Testis (tissue), 5 donors: ENCODE measurements at places on chromosomes 5 and 9.

DNA sequence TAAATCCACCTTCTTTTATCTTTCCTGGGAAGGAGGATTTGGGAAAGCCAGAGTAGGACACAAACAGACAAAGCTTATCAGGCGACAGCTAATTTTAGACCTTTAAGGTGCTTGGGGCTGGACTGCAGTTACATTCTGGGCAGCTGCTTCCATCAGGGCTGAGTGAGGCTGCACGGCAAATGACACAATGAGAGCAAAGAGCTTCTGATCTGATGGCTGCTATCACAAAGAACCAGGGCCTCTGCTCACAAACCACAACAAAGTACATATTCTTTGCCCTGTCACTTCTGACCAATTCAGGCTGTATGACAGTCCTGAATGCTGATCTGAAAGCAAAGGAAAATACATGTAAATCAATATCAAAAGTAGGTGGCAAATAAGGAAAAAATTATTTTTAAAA lies 93.1 kb downstream of the MRPS27 start:
- no peak overlapping the region for H3K27ac ChIP-seq
- H3K4me3 ChIP-seq: no peak overlapping the region
- H3K27me3 ChIP-seq: no peaks in the 10 kb centered on the region
- H3K4me1 ChIP-seq: no peaks in the 10 kb centered on the region

- no peak overlapping the region for H3K27ac ChIP-seq
- H3K27me3 ChIP-seq: no peaks in the 10 kb centered on the region
- H3K4me1 ChIP-seq: no peaks in the 10 kb centered on the region
- no peak for DNase-seq
Observed at GRCh38 chr9:40907657-40908624, 220.5 kb downstream of the FOXD4L6 start.

- no peaks in the 10 kb centered on the region for H3K4me1 ChIP-seq
- no peaks in the 10 kb centered on the region for H3K27me3 ChIP-seq
- no peaks in the 10 kb centered on the region for H3K36me3 ChIP-seq
- no peak overlapping the region for H3K4me3 ChIP-seq
Observed at GRCh38 chr9:38263532-38263931, 129.0 kb upstream of the ALDH1B1 start.

- no peak overlapping the region for H3K27ac ChIP-seq
- no peaks in the 10 kb centered on the region for H3K27me3 ChIP-seq
- DNase-seq: no peak
- no peaks in the 10 kb centered on the region for H3K4me1 ChIP-seq
- no peak overlapping the region for H3K4me3 ChIP-seq
Observed at GRCh38 chr5:53418409-53418808, 62.0 kb upstream of the FST start.

- no peak overlapping the region for H3K27ac ChIP-seq
- no peaks in the 10 kb centered on the region for H3K36me3 ChIP-seq
- no peak for DNase-seq
- no peaks in the 10 kb centered on the region for H3K4me1 ChIP-seq
- no peaks in the 10 kb centered on the region for H3K27me3 ChIP-seq
Observed at GRCh38 chr9:76417394-76417793, 23.2 kb upstream of the RFK start.

- DNase-seq: no peak
- H3K4me1 ChIP-seq: no peaks in the 10 kb centered on the region
- no peak overlapping the region for H3K4me3 ChIP-seq
- no peaks in the 10 kb centered on the region for H3K36me3 ChIP-seq
Observed at GRCh38 chr5:167219298-167219697, 1072.1 kb upstream of the WWC1 start.

DNA sequence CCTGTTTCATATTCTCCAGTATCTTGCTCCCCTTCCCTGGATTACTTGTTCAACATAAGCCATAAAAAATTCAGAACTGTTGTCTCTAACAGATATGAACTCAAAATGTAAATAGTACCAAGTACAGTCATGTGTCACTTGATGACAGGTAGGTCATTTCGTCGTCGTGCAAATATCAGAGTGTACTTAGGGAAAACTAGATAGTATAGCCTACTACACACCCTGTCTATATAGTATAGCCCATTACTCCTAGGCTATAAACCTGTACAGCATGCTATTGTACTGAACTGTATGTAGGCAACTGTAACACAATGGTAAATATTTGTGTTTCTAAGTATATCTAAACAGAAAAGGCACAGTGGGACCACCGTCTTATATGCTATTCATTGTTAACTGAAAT lies 39.1 kb downstream of the SMIM15 start:
- H3K27me3 ChIP-seq: no peaks in the 10 kb centered on the region
- no peaks in the 10 kb centered on the region for H3K36me3 ChIP-seq
- no peaks in the 10 kb centered on the region for H3K4me1 ChIP-seq
- no peak for DNase-seq
- no peak overlapping the region for H3K4me3 ChIP-seq

DNA sequence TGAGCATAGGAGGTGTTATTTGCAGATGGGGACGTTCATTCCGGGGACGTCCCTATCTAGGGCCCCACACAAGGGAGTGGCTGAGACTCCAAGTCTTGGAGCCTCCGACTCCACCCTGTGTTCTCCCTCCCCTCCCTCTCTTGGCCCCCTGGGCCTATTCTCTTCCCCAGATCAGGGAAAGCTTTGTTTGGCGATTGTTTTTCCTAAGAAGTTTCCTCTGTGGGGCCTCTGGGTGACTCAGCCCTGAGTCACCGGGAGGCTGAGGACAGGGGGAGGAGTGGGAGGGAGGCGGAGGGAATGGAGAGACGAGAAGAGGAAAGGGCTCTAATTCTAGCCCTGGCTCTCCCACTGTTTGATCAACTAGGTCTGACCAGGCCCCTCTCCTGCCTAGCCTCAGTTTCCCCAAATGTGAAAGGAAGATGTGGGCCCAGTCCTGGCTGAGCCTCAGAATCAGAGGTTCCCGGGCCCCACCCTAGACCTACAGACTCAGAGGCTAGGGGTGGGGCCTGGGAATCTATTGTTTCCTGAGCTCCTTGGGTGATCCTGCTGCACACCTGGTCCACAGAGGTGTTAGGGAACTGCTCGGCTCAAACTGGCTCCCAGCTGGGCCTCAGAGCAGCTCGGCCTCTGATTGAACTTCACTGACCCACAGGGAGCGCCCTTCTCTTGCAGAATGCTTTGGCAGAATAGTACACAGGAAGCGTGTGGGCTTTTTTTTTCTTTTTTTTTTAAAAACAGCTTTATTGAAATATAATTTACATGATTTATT lies 19.2 kb downstream of the GSN start:
- H3K4me3 ChIP-seq: no peak overlapping the region
- DNase-seq: peak; percentile 87
- H3K4me1 ChIP-seq: peaks cover 82% of the 10 kb centered on the region
- H3K36me3 ChIP-seq: no peaks in the 10 kb centered on the region
- H3K27me3 ChIP-seq: no peaks in the 10 kb centered on the region

GRCh38 chr5:12861886-12862654 lies 957.8 kb upstream of the CTNND2 start:
- no peak for DNase-seq
- no peaks in the 10 kb centered on the region for H3K36me3 ChIP-seq
- H3K27me3 ChIP-seq: no peaks in the 10 kb centered on the region
- no peak overlapping the region for H3K27ac ChIP-seq
- H3K4me1 ChIP-seq: no peaks in the 10 kb centered on the region

- no peak overlapping the region for H3K4me3 ChIP-seq
- H3K36me3 ChIP-seq: no peaks in the 10 kb centered on the region
- no peak for DNase-seq
- no peaks in the 10 kb centered on the region for H3K4me1 ChIP-seq
- H3K27me3 ChIP-seq: no peaks in the 10 kb centered on the region
Observed at GRCh38 chr9:89309166-89309565, 1.8 kb upstream of the CKS2 start.

- DNase-seq: no peak
- H3K27ac ChIP-seq: no peak overlapping the region
- no peaks in the 10 kb centered on the region for H3K4me1 ChIP-seq
- no peaks in the 10 kb centered on the region for H3K27me3 ChIP-seq
Observed at GRCh38 chr5:12901696-12902095, 997.5 kb upstream of the CTNND2 start.

DNA sequence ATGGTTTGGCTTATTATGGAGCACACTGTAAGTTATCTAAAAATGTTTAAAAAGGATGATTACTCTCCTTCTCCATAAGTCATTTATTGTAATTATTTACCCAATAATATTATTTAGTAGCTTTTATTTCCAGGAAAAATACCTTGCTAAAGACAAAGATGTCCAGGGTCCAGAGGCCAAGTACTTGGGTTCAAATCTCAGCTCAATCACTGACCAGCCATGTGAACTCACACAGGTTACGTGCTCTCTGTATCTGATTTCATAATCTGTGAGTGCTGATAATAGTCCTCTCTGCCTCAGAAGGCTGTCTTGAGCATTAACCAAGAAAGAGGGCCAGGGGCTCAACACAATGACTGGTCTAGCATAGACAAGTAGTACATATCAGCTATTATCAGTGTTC lies 27.0 kb downstream of the ALDH1A1 start:
- H3K36me3 ChIP-seq: no peaks in the 10 kb centered on the region
- no peak overlapping the region for H3K27ac ChIP-seq
- no peaks in the 10 kb centered on the region for H3K4me1 ChIP-seq
- H3K27me3 ChIP-seq: no peaks in the 10 kb centered on the region

- H3K27ac ChIP-seq: no peak overlapping the region
- H3K4me1 ChIP-seq: no peaks in the 10 kb centered on the region
- no peak overlapping the region for H3K4me3 ChIP-seq
Observed at GRCh38 chr5:107290780-107291398, 379.8 kb downstream of the EFNA5 start.

DNA sequence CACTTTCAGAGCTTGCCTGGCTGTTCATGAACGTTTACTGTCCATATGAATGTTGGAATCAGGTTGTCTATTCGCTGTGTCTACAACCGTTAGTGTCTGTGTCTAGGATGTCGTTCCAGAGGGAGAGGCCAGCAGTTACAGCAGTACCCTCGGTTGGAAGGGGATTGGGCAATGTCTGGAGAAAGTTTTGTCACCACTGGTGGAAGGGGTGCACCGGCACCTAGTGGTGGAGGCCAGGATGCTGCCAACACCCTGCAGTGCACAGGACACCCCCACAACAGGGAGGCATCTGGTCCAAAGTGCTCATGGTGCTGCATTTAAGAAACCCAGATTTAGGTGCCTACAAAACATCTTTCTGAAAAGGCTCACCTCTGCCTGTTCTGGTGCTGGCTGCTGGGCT lies 220.7 kb downstream of the FANCC start:
- no peak overlapping the region for H3K27ac ChIP-seq
- H3K4me3 ChIP-seq: no peak overlapping the region
- H3K27me3 ChIP-seq: no peaks in the 10 kb centered on the region
- H3K4me1 ChIP-seq: peaks cover 8% of the 10 kb centered on the region

- DNase-seq: no peak
- H3K27ac ChIP-seq: no peak overlapping the region
- H3K4me1 ChIP-seq: no peaks in the 10 kb centered on the region
Observed at GRCh38 chr5:144191998-144192397, 21.3 kb downstream of the KCTD16 start.

GRCh38 chr5:165334201-165334600 lies 1828.8 kb downstream of the MAT2B start:
- DNase-seq: no peak
- no peaks in the 10 kb centered on the region for H3K27me3 ChIP-seq
- H3K4me3 ChIP-seq: no peak overlapping the region
- H3K36me3 ChIP-seq: no peaks in the 10 kb centered on the region
- H3K4me1 ChIP-seq: no peaks in the 10 kb centered on the region

- H3K27me3 ChIP-seq: no peaks in the 10 kb centered on the region
- no peak overlapping the region for H3K4me3 ChIP-seq
- no peaks in the 10 kb centered on the region for H3K4me1 ChIP-seq
- no peaks in the 10 kb centered on the region for H3K36me3 ChIP-seq
Observed at GRCh38 chr9:8533681-8534080, 734.1 kb upstream of the DMAC1 start.

DNA sequence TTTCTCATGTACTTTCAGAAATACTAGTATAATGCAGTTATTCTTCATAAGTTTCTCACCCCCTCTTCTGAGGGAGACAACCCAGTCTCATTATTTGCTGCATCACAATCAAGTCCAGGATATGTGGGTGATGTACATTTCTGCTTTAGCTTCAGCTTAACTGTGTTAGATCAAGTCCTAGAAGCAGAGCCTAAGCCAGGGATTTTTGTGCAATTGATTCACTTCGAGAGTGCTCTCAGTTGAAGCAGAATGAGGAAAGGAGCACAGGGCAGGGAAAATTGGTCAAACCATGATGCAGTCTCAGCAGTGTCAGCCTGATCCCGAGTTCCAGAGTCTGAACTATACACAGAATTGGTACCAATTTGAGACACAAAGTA lies 15.1 kb downstream of the HNRNPK start:
- no peaks in the 10 kb centered on the region for H3K27me3 ChIP-seq
- H3K27ac ChIP-seq: no peak overlapping the region
- H3K4me1 ChIP-seq: no peaks in the 10 kb centered on the region
- no peaks in the 10 kb centered on the region for H3K36me3 ChIP-seq
